LNCaP clone FGC (cell line): ENCODE measurements at places on chromosomes 4 and X.

GRCh38 chr4:94304365-94304971 lies 38.2 kb downstream of the HPGDS start:
- DNase-seq, result peak; percentile 40

- DNase-seq, result no peak
Measured at GRCh38 chr4:89539374-89539773, 231.8 kb upstream of the GPRIN3 start.

GRCh38 chrX:1883772-1884171 lies 268.9 kb downstream of the ASMT start:
- DNase-seq, result no peak

GRCh38 chr4:15233626-15234025 lies 194.2 kb upstream of the C1QTNF7 start:
- no peak for DNase-seq

GRCh38 chrX:119523664-119524184 lies 41.5 kb downstream of the STEEP1 start:
- no peak for DNase-seq

DNA sequence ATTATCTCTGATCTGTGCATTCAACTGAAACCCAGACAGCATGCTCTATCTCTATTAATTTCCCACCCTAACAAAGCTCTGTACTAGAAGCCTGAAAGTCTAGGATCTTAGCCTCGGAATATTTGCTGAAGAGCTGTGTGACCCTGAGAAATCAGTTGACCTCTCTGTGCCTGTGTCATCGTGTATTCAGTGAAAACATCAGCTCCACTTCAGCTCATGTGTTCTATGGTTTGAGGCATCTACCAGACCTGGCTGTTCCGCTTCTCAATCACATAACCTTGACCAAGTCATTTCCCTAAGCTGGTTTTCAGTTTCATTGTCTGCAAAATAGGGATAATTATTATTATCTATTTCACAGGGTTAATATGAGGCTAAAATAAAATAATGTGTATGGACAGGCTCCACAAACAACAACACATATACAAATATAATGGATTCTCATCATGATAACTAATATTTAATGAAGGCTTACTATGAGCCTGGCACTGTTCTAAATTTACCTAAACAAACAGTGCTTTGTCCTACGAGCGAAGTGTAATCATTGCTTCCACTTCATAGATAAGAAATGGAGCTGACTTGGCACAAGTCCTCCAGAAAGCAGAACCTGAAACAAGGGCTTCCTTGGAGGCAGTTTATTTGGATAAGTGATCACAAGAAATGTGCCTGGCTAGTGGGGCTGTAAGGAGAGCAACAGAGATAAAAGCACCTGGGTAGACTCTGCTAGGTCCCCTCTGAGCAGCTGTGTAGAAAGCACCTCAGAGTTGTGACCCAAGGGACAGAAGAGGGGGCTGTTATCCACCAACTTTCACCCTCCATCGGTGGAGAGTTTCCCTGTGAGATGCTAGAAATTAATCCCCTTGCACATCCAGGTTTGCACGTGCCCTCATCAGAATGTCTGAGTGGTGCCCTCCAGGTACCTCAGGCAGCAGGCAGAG lies 356.9 kb downstream of the RAB28 start:
- peak; percentile 56 for DNase-seq

DNA sequence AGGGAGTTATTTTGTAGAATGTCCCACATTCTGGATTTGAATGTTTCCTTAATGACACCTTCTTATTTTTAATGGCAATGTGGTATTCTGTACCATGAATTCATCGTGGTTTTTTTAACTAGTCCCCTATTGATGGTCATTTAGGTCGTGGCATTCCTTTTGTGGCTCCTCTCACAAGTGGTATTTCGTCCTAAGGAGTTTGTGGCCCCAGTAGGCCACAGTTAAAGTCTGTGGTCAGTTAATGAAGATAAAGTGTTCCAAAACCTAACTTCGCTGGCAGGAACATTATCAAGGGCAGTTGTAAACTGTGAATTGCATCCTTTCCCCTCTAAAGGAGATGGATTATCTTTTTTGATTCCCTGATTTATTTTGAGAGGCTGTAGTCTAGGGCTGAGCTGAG lies 133.2 kb downstream of the TMEM164 start:
- no peak for DNase-seq

DNA sequence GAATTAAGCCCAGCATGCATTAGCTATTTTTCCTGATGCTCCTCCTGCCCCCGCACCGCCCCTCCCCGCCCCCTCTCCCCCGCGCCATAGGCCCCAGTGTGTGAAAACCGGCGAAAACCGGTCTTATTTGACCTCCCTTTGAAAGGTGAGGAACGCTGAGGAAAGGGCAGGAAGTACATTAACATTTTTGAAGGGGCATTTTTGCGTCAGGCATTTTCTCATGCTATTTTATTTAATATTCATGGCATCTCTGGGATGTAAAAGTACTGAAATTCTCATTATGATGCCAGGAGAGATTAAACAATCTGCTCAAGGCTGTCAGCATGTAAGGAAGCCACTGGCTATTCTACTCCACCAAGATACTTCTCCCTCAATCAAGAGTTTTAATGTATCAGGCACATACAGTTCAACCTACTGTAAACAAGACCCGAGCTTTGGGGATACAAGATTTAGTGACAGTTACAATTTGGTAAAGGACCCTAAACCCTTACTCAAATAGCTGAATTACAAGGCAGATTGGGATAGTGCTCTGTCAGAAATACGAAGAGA lies 1.2 kb upstream of the NMU start:
- DNase-seq, result no peak

- no peak for DNase-seq
Measured at GRCh38 chr4:78551420-78552351, at the start of gene ANXA3. Gene ANXA3 (plus strand): TSS chr4:78551770. CDS start chr4:78554474, 2,704 bp downstream.
